ENCODE measurements at places on chromosomes 2 and 18.

GRCh38 chr2:202425036-202425435, 48.9 kb downstream of the BMPR2 start:
- DNase-seq = no peak

- no peak for DNase-seq
Observed at GRCh38 chr2:135473567-135473966, 57.5 kb downstream of the ZRANB3 start.

GRCh38 chr18:34647251-34647650, 62.8 kb upstream of the DTNA start:
- DNase-seq = no peak

DNA sequence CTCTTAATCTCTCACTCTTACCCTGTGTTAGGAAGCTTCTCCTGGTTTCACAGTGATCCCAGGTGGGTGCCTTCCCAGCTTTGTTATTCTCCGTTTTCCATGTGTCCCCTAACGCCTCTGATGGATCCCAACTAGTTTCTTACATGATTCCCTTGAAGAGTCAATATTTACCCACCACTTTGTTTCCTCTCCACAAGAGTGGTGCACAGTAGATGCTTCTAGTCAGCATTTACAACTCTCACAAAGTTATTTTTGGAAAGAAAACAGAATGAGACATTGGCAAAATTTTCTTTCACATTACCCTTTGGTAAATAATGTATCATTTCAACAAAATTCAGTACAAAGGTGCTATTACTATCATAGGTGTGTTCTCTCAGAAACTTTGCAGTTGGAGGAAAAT, 1611.1 kb upstream of the ZEB2 start:
- DNase-seq = no peak

GRCh38 chr2:120547662-120548061, 188.0 kb upstream of the GLI2 start:
- DNase-seq = no peak

- no peak for DNase-seq
Observed at GRCh38 chr2:133721118-133721517, 152.9 kb upstream of the NCKAP5 start.

- DNase-seq = no peak
Observed at GRCh38 chr2:176468457-176469113, 199.3 kb downstream of the MTX2 start.

DNA sequence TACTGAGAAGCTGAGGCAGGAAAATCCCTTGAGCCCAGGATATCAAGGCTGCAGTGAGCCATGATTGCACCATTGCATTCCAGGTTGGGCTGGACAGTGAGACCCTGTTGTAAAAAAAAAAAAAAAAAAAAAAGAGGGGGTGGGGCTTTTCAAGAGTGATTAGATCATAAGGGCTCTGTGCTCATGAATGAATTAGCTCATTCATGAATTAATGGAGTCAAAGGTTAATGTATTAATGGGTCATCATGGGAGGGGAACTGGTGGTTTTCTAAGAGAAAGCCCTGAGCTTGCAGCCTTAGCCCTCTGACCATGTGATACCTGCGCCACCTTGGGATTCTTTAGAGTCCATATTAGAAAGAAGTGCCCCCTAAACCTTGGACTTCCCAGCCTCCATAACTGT, 4.5 kb downstream of the SLC19A3 start:
- no peak for DNase-seq

GRCh38 chr2:69452687-69453086, 15.5 kb upstream of the NFU1 start:
- DNase-seq = no peak

- DNase-seq = no peak
Observed at GRCh38 chr18:63264871-63265270, 54.7 kb downstream of the BCL2 start.

- no peak for DNase-seq
Observed at GRCh38 chr18:52715991-52716390, 376.0 kb downstream of the DCC start.

DNA sequence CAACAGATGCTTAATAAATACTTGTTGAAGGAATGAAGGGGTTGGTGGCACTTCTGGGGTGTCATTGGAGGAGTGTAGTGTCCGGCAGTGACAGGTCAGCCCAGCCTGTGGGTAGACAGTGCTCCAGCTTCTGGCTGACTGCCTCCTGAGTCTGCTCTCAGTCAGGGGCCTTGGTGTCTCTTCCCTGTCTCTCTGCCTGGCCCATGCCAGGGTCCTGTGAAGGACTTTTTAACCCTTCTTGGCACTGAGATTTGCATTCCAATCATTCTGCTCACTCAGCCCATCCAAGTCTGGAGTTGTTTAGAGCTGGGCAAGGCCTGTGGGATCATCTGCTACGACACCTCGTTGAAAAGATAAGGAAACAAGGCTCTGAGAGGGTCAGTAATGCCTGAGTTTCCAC, 1.4 kb upstream of the KCNK3 start:
- DNase-seq = no peak

GRCh38 chr18:5311301-5311989, 15.9 kb upstream of the ZBTB14 start:
- no peak for DNase-seq

DNA sequence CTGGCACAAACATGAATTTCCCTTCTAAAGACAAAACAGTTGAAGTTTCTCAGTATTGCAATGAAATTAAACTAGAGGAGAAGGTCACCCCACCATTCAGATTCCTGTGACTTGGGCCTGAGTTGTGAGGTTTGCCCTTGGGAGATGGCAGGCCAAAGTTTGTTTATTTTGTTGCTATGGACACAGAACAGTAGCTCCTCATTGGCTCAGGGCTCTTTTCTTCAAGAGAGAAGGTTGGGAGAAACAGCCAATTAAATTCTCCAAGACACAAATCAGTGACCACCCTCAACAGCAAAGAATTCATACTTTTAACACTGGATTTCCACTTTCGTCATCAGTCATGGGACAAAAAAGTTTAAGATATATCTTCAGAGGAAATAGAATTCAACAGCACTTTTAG, at the start of gene FLACC1:
FLACC1 (minus strand) TSS at position 125 of the 400 bp plus-strand sequence. CDS start 5,941 bp downstream, outside the sequence.
- DNase-seq = no peak

DNA sequence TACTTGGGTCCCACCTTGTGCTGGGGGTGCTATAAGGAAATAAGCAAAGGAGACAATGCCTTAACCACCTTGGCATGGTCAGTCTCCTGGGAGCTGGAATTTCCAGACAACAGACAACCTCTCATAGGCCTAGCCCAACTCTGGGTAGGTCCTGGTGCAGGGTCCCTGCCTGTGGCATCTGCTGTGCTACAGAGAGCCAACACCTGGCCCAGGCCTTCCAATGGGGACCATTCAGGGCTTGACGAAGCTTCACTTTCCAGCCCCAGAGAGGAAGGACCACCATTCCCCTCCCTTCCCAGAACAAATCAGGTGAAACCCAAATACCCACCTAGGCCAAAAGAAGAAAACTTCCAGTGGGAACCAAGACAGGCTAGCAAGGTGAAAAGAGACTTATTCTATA, 82.8 kb downstream of the SMAD7 start:
- no peak for DNase-seq

- no peak for DNase-seq
Observed at GRCh38 chr2:207777124-207777523, 7.4 kb upstream of the FZD5 start.

- DNase-seq = no peak
Observed at GRCh38 chr2:168116448-168116847, 130.9 kb downstream of the STK39 start.

DNA sequence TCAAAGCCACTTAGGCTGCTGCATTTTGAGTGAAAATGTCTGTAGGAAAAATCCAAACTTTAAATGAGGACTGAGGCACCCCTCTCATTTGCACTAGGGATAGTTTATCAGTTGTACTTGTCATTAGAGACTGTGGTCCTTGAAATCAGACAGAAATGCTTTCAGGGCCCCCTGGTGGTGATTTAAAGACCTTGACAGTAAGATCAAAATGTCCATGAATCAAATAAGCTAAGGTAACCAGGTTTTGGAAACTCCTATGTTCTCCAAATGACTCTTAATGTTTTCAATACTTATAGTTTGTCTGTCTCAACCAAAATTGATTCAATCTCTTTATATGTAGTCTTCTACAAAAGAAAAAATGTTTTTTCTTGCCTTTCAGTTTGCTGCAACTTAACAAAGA, 28.8 kb upstream of the DDX18 start:
- DNase-seq = no peak

DNA sequence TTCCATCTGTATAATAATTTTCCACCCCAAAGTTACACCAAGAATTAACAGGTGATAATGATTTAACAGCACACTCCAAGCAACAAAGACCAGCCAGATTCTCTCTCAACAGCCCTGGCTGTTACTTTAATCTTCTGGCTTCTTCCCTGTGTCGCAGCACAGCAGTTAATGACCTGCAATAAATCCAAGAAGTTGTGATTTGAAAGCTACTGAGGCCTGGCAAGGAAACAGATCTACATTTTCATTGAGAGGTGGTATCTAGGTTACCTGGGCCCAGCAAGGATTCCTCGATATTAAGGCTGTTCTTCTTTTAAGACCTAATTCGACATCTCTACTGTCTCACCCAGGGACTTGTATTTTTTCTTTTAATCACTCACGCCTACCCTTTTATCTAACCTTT, 433.8 kb downstream of the NBAS start:
- no peak for DNase-seq

DNA sequence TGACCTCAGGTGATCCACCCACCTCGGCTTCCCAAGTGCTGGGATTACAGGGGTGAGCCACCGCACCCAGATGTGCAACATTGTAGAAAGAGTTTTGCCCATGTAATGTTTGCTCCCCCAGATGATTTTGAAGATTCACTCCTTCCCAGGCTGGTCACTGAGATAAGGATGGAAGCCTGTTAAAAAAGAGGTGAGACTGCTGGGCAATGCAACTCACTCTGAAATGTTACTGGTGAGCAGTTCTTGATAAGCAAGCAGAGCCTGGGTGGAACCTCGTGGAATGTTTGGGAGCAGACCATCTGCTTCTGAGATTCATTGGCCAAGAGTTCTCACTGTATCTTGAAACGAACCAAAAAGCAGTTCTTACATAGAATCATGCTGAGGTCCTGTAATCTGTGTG, 19.7 kb downstream of the GRP start:
- no peak for DNase-seq

DNA sequence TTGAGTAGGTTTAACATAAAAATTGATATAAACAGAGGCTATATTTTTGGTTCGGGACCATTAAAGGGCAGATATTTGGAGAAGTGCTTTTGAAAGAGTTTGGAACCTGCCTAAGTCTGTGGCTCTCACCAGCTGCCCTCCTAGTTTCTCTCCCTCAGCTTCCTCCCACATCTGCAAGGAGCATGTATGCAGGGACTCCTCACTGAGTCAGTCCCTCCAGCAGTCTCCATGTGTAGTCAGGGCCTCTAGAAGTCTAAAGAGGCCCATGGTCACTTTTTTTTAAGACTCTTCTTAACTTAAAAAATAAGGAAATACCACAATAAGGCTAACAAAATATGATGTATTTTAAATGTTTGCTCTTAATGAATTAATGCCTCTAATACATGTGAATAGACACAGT, 220.0 kb upstream of the TANK start:
- no peak for DNase-seq

DNA sequence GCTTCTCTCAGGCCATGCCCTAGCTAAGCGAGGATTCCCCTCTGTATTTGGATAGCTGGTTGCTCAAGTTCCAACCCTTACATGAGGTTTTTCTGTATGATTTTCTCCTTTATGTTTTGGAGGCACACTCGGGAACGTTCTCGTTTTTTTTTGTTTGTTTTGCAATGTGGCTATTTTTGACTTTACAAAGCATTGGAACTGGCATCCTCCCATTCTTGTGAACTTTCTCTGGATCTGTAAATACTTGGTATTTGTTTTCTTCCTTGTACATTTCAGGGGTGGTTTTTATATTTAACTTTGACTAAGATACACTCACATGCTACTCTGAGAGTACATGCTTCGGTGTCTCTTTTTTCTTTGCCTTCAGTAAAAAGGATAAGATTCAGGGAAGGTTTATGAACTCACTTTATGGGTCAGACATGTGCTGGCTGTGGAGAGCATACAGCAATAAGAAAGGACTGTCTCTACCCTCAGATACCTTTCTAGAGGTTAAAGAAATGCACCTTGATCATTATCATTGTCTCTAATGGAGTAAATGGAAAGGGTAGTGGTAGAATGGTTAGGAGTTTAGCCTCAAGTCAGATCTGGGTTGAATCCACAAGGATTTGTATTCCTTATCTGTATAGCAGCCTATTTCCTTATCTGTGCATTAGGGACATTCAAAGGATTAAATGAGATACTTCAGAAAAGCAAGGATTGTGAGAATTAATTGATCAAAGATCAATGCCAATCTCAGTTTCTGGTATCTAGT, 61.9 kb downstream of the MEIS1 start:
- DNase-seq = no peak

DNA sequence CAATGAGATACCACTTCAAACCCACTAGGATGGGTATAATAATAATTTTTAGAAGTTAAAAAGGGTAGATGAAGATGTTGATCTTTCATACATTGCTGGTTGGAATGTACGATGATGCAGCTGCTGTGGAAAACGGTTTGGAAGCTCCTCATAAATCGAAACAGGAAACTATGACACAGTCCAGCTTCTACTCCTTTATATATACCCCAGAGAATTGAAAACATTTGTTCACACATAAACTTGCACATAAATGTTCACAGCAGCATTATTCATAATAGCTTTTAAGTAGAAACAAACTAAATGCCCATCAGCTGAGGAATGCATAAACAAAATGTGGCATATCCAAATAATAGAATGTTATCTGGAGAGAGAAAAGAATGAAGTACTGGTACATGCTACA, 95.0 kb downstream of the STRADB start:
- no peak for DNase-seq

GRCh38 chr2:134155134-134155533, 98.7 kb upstream of the MGAT5 start:
- DNase-seq = no peak

DNA sequence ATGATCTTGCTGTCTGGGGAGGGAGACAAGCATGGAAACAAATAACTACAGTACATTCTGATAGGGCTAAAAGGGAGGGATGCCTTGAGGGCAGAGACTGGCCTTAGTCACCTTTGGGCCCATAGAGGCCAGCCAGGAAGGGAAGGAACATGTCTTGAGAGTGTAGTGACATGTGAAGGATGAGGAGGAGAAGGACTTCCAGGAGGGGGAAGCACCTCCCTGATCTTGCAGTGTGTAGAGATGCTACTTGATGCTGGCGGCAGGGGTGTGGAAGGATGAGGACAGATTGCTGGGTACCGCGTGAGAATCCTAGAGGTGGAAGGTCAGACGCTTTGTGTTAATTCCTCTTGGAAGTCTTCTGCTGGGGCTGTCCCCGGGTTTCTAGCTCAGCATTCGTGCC, 13.1 kb downstream of the TET3 start:
- DNase-seq = no peak

Data from GOT3 (cell line).